Hippocampal formation (tissue), 2 donors: ENCODE measurements at places on chromosomes 7 and 10.

- no peak for DNase-seq
These were observed 315.2 kb upstream of the SHH start for GRCh38 chr7:156127166-156128134.

DNA sequence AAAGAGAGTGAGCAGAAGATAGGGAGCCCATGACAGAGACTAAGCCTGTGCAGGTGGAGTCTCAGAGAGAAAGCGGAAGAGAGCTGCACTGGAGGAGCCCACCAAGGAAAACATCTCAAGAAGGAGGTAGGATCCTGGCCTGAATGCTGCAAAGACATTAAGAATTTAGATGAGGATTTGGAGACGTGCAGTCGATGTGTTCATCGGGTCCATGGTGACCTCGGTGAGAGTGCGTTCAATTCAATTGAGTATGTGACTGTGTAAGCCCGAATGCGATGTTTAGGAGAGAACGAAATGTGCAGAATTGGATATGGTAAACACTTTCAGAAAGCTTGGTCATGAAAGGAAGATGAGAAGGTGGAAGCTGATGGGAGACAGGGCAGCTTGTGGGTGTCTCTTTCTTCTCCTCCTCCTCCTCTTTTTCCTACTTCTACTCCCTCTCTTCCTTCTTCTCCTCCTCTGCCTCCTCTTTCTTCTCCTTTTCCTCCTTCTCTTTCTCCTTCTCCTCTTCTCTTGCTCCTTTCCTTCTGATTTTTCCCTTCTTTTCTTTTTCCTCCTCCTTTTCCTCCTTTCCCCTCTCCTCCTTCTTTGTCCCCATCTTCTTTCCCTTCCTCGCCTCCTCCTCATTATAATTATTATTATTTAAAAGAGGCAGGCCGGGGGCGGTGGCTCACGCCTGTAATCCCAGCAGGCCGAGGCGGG is 276.0 kb downstream of the RPS24 start:
- no peak for DNase-seq

DNA sequence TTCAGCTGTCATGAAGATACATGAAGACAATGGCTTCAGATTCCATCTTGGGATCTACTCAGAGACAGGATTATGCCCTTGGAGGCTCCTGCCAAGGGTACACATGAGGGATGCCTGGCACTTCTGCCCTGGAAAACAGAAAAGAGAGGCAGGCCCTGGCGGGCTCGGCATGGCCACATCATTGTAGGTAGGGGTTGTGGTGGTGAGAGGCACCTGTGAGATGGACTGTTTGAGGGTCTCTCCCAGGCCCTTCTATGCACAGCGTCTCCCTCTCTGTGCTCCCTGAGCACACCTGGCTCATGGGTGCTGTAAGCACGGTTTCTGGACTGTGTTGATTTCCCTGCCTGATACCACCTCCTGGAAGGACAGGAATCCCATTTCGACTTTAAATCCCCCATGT is 304.3 kb downstream of the GLRX3 start:
- no peak for DNase-seq

- DNase-seq = no peak
These were observed 60.9 kb downstream of the SPOCK2 start for GRCh38 chr10:72027498-72027897.

DNA sequence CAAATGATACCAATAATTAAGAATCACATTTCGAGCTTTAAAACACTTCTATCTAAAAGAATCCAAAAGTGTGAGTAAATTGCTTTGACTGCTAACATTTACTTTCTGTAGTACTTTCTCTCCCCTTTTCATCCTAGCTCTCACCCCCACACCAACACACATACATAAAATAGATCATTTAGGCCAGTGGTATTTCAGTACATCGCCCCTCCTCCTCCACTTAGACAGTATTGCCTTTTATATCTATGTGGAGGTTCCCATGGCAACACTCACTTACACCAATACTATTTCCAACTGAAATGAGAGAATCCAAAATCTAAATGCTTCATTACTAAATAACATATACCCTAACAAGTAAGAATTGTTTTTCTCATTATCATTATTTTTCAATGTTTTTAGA is 58.9 kb downstream of the HIBADH start:
- DNase-seq = no peak

DNA sequence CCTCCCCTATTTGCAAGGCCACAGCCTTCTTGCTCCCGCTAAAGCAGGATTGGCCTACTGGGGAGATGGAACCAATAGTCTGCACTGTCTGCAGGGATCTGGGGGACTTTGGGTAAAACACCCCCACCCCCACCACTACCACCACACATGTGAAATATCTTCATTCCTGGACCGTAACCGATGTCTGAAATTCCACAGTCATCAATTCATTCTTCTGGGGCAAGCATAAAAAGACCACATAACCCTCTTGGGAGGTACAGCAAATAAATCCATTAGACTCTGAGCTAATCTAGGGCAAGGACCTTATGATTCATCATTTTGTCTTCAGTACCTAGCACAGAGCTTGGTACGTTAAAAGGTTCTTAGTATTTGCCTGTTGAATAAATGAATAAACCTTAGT is 307.8 kb downstream of the GPAM start:
- no peak for DNase-seq

DNA sequence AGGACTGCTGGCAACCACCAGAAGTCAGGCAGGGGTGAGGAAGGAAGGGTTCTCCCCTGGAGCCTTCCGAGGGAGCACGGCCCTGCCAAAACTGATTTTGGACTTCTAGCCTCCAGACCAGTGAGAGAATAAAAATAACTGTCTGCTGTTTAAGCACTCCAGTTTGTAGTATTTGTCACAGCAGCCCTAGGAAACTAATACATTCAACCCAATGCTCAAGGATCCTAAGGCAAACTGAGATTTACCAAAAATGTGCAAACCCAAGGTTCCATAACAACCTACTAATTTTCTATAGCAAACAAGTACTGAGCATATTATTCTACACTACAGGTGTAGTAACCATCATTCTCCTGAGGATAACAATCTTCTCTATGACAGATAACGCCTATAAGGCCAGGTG is 18.6 kb downstream of the ARHGAP12 start:
- DNase-seq = no peak

GRCh38 chr7:87220734-87221215 is 1.2 kb upstream of the TMEM243 start:
- no peak for DNase-seq

DNA sequence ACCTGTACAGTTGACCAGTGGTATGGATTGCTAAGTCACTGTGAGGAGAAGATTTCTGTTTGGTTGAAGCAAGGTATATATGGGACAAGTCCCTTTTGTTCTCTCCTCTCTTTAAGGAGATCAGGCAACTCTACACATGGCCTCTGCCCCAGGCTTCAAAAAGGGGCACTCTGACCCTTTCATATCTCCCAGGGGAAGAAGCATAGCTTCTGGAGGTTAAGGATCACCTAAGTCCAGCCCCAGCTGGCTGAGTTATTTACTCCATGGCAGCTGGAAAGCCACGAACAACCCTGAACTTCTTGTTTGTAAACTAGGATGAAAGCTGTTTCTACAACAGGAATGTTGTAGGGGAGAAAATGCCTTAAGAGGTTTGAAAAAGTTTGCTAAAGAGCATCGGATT is 129.2 kb upstream of the FEZF1 start:
- no peak for DNase-seq

DNA sequence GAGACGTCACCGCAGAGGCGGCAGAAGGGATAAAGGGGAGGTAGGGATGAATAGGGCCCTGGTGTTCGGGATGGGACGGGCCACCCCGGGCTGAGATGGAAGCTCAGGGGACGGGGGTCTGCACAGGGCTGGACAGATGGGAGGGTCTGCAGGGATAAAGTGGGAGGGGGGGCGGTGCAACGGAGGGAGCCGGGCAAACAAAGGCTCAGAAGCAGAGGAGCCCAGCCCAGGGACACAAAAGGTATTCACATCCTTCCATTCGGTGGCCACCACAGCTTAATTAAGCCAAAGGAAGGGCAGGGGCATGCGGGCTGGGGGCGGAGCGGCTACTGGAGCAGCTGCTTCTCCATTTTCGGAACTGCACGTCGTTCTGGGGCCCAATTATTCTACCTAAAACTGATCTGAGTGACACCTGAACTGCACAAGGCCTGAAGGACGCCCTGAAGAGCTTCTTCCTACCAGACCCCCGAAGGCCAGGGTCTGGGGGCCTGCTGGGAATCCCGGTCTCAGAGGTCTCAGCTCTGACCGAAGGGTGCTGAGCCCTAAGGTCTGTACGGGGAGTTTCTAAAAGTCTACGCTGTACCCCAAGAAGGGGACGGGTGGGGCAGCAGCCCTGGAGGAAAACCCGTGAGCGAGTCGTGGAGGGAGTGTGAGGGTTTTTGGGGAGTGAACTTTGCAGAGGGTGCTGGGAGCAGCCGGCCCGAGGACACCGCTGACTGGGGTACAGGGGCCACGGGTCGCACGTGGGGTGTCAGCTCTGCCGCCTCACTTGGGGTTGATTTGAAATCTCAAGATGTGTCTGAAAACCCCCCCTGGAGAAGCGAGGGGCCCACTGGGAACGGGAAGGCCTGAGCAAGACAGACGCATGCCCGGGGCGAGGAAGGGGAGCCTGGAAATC is 334.8 kb downstream of the DNAJB6 start:
- no peak for DNase-seq

DNA sequence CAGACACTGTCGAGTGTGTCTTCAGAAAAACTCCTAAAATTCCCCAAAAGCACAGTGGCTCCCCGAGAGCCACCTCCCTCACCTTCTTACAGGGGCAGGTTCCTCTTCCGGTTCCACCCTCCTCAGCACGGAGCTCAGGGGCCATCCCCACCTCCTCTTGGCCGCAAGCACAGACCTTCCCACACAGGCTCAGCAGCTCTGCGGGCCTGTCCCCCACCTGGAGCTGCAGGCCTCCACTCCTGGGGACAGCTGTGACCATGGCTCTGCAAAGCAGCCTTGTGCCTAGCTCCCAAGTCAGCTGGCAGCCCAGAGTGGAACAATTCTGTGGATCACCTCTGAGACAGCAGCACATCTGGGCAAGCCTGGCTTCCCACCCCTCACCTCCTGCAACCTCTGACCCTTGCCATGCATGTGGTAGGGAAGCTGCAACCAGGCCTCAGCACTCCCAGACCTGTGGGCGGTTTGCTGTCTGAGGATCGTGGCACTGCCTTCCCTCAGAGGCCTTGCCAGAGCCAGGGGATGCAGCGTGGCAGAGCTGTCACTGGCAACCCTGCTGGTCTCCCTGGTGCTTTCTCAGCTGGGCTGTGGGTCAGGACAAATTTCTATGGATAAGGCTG is 79.7 kb downstream of the ALOX5 start:
- DNase-seq = no peak

DNA sequence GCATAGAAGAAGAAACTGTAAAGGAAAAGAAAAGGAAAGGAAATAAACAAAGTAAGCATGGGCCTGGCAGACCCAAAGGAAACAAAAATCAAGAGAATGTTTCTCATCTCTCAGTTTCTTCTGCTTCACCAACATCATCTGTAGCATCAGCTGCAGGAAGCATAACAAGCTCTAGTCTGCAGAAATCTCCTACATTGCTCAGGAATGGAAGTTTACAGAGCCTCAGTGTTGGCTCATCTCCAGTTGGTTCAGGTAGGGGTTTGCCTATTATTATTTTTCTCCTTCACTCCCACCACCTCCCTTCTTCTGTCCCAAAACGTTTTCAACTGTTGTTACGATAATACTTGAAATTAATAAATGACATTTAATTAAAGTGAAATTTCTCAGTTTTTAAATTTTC is 139.6 kb downstream of the MLLT10 start:
- no peak for DNase-seq

DNA sequence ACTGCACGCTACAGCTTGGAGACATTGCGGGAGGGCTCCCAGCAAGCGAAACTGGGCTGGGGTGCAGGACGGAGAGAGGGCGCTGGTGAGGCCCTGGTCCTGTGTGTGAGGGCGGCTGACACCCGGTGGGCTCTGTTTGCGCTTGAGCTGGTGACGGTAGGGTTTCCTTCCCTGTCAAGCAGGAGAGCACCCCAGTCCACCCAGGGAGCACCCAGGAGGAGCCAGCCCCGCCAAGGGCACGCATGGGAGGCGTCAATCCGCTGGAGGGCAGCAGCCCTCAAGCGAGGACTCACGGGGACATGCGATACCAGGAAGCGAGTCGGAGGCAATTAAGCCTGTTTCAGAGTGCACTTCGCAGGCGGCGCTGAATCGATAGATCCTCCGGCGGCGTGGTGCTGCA is 109.4 kb downstream of the MAD1L1 start:
- DNase-seq = no peak

DNA sequence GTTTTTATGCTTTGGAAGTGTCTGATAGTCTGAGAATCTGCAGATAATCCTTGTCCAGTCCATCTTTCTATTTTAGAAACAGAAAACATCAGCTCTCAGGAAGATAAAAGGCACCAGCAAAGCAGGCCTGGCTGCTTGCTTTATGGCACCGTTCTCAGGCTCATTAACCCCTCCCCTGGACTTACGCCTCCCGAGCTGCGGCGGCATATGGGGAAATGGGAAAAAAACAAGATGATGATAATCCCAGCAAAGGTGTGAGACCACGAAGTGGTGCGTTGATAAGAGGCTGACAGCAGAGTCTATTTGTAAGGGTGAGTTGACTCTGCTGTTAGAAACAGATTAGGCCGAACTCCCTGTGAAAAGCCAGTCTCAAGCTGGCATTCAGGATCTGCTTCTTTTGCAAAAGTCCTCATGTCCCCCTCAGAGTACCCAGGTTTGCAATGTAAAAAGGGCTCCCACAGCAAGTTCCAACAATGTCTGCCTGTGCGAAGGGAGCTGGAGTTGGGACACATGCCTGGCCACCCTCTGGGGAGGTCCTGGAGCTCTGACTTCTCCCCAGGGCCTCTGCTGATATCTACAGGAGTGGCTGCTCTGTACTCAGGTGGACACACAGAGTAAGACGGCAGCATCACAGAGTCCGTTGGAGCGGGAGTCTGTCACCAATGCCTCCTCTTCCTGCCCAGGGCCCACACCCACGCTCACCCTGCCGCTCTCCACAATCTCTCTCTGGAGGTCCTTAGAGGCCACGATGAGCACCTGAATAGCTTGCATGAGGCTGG is 54.3 kb downstream of the SPDYE5 start:
- no peak for DNase-seq

DNA sequence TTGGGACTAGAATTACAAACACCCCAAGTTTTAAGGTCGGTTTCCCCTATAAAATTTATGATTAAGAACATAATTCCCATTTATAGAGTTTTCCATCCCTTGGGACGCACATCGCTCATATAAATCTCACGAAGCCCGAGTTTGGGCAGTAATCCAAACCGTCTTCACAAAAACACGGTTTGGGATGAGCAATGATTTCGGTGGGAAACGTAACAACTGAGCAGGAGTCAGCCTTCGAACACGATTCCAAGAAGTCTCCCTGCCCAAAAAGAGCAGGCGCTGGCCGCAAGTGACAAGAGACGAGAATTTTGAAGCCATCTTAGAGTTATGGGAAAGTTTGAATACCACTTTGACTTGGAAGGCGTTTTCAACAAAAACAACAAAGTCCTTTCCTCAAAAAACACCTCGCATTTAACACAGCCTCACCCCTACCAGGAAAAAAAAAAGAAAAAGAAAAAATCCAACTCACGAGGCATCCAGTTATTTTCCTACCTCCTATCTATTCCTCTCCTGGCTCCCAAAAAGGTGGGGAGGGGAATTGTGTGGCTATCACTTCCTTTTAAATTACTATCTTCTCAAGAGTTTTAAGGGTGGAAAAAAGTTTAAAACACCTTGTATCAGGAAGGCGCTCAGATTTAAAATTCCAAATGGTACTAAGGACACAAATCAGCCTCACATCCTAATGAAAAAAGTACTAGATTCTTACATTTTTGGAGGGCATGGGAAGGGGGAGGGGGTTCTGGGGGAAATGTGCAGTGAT is 1.6 kb downstream of the SEPHS1 start:
- no peak for DNase-seq
